Cardiac muscle cell (in vitro differentiated cells and primary cell): ENCODE measurements at places on chromosomes 7 and 10. TPM values are rescaled to one million over a fixed set of nuclear protein-coding genes. Genes with fewer than 3 reads are reported as not detected.

The CFAP46 gene
- 2.8 and 3.0 TPM in 2 replicates for total RNA-seq

The COL17A1 gene
- not detected in 2 replicates for total RNA-seq

The PGAM2 gene
- 129 and 148 TPM in 2 replicates for total RNA-seq

The GJC3 gene
- not detected in 2 replicates for total RNA-seq

The VWDE gene
- 46.3 and 95.8 TPM in 2 replicates for total RNA-seq

GRCh38 chr7:32264702-32265284, 194.6 kb upstream of the PDE1C start:
- DNase-seq: peak; percentile 1

DNA sequence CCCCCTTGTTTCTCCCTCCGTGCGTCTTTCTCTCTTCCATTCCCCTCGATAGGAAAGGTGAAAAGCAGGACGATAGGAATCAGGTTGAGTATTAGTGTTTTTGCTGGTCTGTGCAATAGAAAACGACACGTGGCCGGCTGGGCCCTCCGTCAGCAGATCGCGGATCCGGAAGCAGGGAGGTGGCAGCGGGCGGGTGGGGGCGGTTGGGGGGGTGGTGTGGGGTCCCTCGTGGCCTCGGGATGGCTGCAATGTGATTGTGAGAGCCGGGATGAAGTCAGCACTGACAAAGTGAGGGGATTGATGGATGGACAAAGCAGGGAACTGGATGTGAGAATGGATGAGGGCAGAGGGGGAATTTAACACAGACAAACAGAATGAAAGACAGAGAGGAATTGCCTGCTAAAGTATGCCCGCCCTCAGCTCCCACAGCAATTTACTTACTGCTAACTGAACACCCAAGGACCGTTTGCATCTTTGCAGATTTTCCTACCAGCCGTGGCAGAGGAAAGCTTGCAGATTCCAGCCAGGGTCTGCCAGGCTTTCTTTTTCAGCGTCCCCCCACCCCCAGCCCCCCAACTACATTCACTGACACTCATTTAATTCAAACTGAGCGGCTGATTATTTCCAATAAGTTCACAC, 280.9 kb downstream of the LRMDA start:
- no peak for DNase-seq

GRCh38 chr7:122896509-122896908, 10.2 kb upstream of the CADPS2 start:
- DNase-seq: no peak

DNA sequence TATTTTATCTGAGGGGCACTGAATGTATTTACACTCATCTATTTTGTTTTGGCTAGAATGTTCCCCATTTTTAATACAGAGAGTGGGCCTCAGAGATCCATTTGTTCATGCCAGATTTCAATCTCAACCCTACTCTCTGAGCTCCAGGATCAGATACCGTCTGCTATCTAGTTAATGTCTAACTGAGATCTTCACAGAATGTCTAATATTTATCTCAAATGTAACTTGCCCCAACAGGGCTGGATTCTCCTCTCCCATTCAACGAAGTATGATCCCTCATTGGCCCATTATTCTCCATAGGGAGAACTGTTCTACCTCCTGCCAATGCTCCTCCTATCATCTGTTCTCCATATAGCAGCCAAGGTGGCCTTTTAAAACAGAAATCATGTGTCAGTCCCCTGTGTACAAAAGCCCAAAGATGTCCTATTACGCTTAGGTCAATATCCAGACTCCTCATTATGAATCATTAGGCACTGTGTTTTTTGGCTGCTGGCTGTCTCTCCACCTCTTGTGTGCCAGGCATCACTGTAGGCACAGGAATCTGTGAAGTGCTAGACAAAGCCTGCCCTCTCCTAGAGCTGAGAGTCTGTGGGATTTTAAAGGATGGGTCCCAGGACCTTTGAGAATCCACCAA, 169.3 kb upstream of the AGK start:
- DNase-seq: no peak

DNA sequence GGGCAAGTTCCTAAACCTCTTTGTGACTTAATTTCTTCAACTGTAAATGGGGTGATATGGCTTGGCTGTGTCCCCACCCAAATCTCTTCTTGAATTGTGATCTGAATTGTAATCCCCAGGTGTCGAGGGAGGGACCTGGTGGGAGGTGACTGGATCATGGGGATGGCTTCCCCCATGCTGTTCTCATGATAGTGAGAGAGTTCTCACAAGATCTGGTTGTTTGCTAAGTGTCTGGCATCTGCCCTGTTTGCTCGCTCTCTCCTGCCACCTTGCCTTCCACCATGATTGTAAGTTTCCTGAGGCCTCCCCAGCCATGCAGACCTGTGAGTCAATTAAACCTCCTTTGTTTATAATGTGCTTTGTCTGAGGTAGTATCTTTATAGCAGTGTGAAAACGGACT, 177.0 kb downstream of the MYOF start:
- no peak for DNase-seq

DNA sequence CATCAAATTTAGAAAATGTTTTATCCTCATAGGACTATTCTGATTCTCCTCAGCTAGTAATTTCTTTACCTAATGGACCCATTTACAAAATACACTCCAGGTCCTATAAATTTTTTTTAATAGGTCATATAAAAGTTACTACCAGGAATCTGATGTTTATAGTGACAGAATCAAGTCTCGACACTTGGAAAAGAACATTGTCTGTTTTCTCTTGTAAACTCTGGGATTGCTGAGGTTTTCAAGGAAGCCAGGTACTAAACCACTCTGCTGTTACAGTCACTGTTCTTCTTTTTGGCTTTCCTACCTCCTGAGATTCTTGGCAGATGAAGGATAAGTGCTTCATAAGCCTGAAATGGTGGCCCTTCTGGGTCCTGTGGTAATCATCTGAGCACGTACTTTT, 493.1 kb downstream of the AUTS2 start:
- no peak for DNase-seq

- peak; percentile 34 for DNase-seq
Measured at GRCh38 chr7:47292832-47293309, 289.0 kb downstream of the TNS3 start.
